ENCODE measurements at places on chromosomes 1 and 21. TPM values are rescaled to one million over a fixed set of nuclear protein-coding genes. Genes with fewer than 3 reads are reported as not detected.

Gene NTMT2
- not detected for total RNA-seq

Gene LCE2B
- total RNA-seq: not detected

Gene KRTAP12-2
- not detected for total RNA-seq

Gene ATAD3C
- total RNA-seq: not detected

Gene OR6K2
- total RNA-seq: not detected

Gene KCND3
- not detected for total RNA-seq

Gene ARMH1
- not detected for total RNA-seq
